ENCODE measurements at places on chromosomes 11 and 22.

DNA sequence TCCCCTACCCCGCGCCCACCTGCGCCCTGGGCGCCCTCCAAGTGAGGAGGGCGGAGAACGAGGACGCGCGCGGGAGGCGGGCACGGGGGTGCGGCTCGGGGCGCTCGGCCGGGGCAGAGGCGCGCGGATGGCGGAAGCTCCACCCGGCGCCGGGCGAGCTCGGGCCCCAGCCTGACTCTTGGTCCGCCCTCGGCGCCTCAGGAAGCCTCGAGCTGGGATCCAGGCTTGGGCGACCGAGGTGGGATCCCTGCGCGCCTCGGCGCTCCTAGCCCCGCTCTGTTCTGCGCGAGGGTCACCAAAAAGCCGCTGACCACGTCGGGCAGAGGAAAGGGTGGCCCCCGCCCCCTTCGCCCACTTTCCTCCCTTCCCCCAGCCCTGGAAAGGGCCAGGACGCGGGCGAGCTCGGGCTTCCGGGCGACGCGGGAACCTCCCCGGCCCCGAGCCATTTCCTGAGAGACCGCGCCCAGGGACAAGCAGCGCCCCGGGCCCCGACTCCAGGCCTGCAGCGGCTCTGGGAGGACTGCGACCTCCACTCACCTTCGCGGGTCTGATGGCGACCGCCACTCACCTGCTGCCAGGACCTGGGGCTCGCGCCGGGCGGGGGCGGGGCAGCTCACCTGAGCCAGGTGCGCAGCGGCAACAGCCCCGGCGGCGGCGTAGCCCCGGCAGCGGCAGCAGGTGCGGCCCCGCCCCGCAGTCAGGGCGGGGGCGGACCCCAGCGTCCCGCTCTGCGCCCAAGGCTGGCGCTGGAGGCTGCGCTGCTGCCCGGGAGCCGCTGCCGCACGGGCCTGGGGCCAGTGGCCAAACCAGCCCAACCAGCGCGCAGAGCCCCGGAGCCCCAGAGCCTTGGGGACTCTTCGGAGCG, 2.2 kb upstream of the SIGIRR start:
- DNase-seq: no peak

DNA sequence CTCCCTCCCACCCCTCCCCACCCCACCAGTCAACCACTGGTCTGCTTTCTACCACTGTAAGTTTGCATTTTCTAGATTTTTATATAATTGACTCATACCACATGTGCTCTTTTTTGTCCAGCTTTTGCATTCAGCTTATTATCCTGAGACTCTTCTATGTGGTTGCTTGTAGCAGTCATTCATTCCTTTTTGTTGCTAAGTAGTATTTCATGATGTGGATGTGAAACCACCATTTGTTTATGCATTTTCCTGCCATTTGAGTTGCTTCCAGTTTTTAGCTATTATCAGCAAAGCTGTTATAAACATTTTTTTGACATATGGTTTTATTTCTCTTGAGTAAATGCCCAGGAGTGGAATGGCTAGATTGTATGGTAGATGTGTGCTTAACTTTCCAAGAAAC, 77.0 kb upstream of the FGF3 start:
- no peak for DNase-seq

DNA sequence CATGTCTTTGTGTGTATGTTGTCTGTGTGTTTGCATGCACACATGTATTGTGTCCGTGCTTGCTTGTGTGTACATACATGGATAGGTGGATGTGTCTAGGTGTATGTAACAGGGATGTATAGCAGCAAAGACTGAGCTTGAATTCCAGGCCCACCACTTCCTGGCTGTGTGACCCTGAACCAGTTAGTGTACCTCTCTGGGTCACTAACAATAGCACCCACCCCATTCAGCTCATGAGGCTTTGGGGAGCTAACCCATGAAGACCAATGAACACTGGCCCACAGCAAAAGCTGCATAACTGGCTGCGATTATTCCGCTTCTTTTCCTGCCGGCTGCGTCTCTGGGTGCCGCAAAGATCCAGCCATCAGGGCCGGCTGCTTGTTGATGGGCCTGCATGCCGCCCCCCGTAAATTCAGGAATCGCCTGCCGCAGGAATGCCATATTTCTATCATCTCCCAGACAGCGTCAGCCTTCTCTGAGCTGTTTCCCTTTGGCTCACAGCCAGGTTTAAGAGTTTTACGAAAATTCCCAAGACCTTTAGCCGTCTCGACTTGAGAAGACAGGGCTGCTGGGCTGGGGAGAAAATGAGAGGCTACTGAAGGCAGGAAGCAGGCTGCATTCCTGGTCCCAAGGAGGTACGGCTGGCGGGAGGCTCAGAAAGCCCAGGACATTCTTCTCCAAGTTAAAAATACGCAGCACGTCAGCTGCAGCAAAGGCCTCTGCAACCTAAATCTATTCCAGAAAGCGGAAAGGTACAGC, 224.6 kb downstream of the MN1 start:
- DNase-seq: no peak

DNA sequence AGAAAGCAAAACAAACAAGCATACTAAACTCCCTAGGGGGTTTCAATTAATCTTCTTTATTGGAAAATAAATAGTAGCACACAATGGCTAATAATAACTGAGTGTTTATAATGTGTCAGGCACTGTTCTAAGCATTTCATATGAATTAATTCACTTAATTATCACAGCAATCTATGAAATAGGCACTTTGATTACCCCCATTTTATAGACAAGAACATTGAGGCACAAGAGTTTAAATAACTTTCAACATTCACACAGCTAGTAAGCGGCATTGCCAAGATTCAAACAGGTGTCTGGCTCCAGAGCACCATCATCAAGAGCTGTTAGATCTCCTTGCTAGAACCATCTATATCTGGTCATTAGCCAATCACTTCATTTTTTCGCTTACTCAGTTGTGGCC, 43.1 kb downstream of the PRCP start:
- no peak for DNase-seq

- no peak for DNase-seq
Measured at GRCh38 chr11:48036466-48036865, 56.1 kb downstream of the PTPRJ start.

- no peak for DNase-seq
Measured at GRCh38 chr11:28243061-28243460, 134.9 kb downstream of the METTL15 start.

DNA sequence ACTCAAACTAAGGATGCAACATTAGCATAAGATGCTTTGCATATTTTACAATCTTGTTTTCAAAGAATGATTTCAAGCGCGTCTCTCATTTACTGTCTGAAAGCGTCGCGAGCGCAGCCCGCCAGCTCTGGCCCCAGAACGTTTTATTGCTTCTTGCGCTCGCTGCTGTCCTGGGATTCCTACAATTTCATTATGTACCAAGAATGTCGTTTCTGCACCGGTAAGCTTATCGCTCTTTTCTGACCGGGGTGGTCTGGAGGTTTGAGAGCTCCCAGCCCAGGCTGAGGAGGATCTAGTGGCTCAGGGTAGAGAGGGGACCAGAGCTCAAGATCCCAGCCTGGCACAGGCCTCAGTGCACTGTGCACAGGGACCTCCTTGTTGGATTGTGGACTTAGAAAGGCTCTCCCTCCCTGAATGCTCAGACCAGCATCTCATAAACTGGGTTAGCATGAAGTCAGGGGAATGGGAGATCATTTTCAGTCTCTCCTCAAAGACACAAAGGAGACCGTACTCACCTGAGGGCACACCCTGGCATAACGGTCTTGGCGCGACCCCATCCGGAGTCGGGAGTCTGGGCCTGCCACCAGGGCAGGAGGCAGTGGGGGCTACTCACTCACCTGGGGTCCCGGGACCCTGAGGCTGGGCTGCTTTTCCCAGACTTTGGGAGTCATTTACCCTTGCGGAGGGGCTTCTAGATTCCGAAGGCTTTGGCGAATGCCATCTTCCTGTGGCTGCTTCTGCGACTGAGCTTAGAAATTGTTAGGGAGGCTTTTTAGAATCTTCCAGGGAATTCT, 817.4 kb downstream of the BRD1 start:
- DNase-seq: no peak

- DNase-seq: no peak
Measured at GRCh38 chr11:20351136-20351535, 12.4 kb upstream of the HTATIP2 start.

DNA sequence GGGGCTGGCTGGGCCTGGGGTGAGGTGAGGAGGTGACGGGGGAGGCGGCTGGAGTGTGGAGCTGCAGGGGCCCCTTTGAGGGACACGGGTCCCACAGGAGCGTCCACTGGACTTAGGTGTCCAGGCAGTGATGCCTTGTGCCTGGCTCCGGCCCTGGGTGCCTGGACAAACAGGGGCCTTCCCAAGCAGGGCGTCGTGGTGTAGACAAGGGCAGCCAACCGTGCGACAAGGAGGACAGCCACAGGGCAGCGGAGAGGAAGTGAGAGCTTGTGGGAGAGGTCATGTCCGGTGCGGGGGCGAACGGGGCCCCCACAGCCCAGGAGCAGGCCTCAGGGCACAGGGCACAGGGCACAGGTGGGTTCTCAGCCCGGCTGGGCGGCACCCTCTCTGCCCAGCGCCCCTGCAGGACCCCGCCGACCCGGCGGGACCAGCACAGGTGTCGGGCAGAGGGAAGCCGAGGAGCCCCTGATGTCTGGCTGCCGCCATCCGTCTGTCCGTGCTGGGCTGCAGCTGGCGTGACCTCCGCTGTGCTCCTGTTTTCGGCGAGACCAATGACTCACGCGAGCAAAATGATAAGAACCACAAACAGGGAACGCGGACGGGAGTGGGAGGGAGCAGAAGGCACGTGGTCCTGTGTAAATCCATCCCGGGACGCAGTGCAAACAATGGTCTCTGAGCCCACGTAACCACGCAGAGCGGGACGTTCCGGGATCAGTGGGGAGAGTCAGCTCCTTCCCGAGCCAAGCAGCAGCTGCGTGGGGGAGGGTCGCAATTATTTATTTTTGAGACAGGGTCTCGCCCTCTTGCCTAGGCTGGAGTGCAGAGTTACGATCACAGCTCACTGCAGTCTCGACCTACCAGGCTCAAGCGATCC, 49.1 kb upstream of the A4GALT start:
- DNase-seq: no peak

DNA sequence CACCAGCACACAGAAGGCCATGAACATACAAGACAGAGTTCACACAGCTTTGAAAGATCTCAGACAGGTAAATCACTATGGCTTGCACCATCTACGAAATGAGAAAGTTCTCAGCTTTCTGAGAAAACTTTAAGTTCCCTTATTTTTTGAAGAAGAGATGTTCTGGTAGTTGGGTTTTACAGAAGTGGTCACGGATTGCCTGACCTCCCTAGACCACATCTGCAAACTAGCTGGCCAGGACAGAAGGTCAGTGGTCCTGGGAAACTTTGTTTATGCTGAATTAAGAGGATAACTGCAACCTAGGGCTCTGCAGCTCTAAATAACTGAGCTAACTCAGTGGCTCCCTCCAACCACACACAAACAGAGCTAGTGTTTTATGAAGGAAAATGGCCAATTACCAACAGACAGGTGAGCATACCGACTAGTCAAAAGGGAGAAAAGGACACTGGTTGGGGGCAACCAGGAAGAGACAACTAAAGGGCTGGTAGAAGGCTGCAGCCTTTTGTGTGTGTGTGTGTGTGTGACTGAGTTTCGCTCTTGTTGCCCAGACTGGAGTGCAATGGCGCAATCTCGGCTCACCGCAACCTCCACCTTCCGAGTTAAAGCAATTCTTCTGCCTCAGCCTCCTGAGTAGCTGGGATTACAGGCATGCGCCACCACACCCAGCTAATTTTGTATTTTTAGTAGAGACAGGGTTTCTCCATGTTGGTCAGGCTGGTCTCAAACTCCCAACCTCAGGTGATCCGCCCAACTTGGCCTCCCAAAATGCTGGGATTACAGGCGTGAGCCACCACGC, 8.5 kb upstream of the SCN2B start:
- DNase-seq: no peak

DNA sequence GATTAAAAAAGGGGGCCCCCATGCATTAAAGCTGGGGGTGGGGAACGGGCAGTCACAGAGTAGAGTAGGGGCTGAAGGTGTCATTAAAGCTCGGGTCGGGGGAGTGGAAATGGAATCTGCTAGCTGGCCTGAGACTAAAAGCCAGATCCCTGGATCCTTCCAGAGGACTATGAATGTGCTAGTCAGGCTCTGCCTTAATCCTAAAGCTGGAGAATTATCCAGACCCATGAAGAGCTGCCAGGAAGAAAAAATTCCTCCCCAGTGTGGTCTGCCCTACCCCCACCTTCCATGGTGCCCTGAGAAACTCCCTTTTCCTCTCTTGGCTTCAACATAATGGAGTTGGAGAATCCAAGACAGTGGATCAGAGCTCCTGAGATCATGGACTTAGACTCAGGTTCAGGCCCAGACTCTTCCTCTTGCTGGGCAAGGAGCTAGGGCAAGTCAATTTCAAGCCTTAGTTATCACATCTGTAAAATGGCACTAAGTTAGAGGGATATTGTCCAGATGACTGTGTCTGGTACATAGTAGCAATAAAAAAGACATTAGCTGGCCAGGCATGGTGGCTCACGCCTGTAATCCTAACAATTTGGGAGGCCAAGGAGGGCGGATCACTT, 24.0 kb upstream of the SMTN start:
- DNase-seq: no peak

GRCh38 chr11:3222003-3222855, 3.6 kb upstream of the MRGPRG start:
- DNase-seq: no peak

- no peak for DNase-seq
Measured at GRCh38 chr11:92340839-92341238, 116.2 kb downstream of the FAT3 start.

- DNase-seq: no peak
Measured at GRCh38 chr22:46972901-46973831, 210.7 kb downstream of the TBC1D22A start.

GRCh38 chr22:44811141-44811540, 58.8 kb downstream of the ARHGAP8 start:
- no peak for DNase-seq

DNA sequence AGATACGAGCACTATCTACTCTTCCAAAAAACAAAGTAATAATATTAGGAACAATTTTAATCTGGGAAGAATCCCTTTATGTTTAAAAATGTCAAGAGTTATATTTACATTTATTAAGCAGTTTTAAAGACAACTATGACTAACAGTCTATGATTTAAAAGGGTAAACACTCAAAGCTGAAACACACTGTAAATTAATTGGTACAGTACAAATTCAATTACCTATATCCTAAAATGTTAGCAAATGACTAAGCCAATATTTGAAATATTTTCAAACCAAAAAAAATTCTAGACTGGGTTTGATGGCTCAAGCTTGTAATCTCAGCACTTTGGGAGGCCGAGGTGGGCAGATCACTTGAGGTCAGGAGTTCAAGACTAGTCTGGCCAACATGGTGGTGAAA, 36.0 kb upstream of the CHRNA10 start:
- DNase-seq: no peak

Measured in stimulated activated CD8-positive, alpha-beta memory T cell treated with anti-CD3 and anti-CD28 coated beads, Interleukin-15, amount 100 ng/mL, for 48 hours (primary cell).